ENCODE measurements at places on chromosomes 7 and 10.

DNA sequence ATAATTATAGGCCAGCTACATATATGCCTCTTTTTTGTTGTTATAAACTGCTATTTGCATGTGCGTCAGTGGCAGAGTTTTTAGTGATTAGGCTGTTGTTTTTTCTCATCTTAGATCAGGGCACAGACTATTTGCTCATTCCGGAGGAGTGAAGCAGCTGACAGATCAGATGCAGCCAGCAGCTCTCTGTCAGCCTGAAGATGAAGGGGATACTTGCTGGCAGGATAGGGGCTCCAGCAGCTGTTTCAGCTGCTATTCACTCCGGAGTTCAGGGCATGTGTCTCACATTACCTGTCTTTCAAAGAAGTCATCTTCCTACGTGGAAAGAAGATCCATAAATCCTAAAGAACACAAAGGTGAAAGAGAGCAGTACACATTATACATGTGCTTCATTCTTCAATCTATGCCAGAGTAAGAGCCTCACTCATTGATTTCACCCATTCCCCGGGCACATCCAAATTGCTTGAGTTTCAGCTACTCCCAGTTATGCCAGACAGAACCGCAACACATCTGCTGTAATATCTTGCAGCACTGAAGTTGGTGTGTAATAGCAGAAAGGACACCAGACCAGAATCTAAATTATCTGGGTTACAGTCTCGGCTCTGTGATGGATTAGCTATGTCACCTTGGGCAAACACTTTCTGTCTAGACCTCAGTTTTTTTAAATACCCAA is 182.8 kb upstream of the CHRM2 start:
- DNase-seq = peak; percentile 3

DNA sequence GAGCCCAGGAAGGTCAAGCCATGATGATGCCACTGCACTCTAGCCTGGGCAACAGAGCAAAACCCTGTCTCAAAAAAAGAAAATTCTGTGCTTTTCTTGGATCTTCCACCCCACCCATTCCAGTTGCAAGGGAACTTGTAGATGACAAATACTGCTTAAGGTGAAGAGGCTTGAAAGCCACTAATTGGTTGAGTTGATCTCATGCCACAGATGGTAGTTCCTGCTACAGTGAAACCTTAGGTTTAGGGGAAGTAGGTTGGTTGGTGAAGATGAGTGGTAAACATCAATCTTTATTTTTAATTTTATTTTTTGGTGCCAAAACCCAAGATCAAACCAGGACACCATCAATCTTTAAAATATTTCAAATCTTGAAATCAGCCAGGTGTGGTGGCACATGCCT is 2.9 kb upstream of the GDI2 start:
- no peak for DNase-seq

DNA sequence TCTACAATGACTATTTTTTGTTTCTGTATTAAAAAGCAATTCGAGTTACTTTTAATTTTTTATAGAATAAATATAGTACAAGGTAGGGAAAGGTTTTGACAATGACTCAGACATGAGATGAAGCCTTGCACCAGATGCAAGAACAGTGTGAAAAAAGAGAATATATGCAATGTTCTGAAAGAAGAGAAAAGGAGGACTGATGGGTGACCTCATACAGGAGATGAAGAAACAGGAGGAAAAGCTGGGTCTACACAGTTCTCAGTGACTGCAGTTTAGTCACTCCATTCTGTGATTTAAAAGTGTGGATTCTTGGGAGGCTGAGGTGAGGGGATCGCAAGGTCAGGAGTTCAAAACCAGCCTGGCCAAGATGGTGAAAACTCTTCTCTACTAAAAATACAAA is 38.3 kb upstream of the YAE1 start:
- DNase-seq = peak; percentile 45

DNA sequence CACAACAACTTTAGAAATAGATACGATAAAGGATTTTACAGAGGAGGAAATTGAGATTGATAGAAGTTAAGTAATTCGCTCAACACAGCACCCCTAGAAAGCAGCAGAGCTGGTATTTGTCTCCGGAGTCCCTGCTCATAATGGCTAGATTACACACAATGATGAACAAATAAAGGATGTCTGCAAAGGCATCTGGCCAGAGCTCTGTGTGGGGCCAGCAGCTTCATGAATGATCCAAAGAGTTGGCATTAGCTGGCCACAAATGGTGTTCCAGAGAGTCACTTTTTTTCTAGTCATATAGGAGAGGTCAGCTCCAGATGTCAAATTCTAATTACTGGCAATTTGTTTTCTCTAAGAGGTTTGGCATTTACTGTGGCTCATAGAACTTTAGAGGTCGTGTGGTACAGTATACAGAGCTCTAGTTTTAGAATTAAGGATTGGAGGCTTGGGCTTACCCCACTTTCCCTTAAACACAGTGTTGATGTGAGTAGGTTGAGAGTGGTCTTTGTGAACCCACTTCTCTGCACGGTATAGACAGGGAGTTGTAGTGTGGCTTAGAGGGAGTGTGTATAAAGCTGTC is 186.2 kb downstream of the BICC1 start:
- DNase-seq = no peak

DNA sequence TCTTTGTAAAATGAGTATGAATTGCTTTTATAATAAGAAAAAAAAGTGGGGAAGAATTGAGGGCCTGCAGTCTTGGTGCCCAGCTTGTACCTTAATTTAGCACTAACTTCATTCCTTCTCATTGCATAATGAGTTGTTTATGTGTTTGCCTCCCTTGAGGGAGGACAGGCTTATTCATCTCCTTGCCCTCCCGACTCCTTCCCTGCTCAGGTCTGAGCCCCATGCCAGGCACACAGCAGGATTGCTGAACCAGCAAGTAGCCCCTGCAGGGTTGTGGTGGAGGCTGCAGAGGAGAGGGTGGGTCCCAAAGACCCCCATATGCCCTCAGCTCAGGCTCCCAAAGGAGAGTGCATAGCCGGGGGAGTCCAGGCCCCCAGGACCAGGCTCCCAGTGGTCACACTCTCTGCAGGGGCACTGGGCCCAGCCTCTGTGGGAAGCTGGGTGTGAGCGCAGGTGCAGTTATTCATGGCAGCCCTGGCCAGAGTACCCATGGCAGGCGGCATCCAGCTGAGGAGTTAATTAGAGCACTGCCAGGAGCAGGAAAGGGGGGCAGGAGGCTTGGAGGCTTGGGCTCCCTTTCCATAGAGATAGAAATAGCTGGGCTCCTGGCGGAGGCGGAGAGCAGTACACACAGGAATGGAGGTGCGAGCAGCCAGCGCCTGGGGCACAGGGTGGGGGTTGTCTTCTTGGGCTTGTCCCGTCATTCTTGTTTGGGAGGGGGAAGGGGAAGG is 28.2 kb upstream of the GOLGA7B start:
- DNase-seq = no peak

GRCh38 chr10:27258838-27259812 is 18.5 kb upstream of the ACBD5 start:
- no peak for DNase-seq

DNA sequence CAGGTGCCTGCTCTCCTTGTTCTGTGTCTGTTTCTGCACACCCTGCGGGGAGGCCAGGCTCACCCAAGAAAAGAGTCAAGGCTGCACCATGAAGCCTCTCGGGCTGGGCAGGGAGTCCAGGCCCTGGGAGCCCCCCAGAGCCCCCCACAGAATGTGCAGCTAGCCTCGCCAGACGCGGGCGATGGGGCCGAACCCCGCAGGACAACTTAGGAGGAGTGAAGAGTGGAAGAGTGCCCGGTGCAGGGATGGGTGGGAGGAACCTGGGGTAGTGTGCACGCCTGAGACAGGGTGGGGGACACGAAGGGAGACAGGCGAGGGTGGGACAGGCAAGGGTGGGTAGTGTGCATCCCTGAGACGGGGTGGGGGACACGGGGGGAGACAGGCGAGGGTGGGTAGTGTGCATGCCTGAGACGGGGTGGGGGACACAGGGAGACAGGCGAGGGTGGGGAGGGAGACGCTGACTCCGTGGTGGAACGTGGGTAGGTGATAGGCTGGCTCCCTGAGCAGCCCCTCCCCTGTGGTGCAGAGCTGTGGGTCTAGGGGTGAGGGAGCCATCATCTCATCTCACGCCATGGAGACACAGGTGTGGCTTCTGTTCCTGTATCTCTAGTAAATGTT is 615.4 kb downstream of the DNAJB6 start:
- no peak for DNase-seq

GRCh38 chr7:136348542-136349192 is 371.5 kb upstream of the MTPN start:
- DNase-seq = no peak

- DNase-seq = peak; percentile 90
Measured at GRCh38 chr7:30800785-30801252, 29.6 kb downstream of the MINDY4 start.

DNA sequence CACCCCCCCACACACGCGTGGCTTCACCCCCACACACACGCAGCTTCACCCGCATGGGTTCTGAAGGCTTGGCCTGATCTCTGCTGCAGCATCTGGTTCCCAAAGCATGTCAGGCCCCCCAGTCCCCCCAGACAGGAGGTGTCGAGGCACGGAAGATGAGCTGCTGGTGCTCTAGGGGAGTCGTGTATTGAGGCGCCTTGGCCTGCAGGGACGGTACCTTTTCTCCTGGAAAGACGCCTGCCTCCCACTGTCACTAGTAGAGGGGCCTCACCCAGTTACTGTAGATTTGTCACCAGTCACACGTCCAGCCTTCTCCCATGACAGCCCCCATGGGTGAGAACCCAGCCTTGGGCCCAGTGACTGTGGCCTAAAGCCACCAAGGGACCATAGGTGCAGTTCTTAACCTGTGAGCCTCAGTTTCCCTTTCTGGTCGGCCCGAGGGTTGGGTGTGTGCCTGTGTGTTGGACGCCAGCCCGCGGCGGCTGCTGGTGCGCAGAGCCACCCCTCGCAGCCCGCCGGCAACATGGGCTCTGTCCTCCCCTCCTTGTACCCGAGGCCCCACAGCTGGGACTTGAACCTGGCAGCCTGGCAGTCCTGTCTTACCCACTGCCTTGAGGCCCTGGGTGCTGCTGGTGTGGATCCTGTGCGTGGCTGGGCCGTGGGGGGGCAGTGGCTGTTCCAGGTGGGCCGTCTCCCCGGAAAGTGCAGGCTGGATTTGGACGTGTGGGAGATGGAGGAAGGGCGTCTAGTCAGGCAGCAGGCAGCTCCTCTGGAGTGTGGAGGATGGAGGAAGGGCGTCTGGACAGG is 81.7 kb downstream of the NKX6-2 start:
- DNase-seq = no peak

GRCh38 chr7:83684928-83685327 is 36.0 kb upstream of the SEMA3E start:
- no peak for DNase-seq

- no peak for DNase-seq
Measured at GRCh38 chr7:67947646-67948045, 951.0 kb downstream of the TYW1 start.

GRCh38 chr7:134660242-134660785 is 13.7 kb downstream of the BPGM start:
- DNase-seq = no peak

DNA sequence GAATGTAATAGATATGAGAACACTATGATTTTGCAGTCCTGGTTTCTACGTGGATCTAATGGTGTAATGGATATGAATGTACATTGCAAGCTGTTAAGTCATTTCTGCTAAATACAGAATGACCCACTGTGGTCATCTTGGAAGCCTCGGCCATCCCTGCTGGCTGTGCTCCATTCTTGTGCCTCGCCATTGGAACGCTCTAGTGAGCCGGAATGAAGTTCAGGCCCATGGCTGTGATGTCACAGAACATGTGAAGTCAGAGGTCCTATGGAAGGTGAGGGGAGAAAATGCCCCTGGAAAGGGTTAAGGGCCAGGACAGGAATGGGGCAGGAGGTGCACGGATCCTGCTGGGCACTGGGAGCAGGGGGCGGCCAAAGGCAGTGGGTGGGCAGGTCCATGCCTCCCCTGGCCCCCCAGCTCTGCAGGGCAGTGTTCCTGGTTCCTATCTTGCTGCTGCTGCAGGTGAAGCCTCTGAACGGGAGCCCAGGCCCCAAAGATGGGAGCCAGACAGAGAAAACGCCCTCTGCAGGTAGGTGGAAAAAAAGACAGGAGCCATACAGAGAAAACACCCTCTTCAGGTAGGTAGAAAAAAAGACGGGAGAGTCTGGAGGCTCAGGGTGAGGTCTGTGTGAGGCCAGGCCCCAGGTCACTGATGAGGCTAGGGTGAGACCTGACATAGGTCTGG is at the start of gene LLCFC1:
TSS of gene LLCFC1 (plus strand) at position 259 of the 685 bp plus-strand sequence. CDS start at position 397, 138 bp downstream.
- DNase-seq = no peak

GRCh38 chr10:70738006-70738760 is 47.0 kb downstream of the TBATA start:
- DNase-seq = no peak

DNA sequence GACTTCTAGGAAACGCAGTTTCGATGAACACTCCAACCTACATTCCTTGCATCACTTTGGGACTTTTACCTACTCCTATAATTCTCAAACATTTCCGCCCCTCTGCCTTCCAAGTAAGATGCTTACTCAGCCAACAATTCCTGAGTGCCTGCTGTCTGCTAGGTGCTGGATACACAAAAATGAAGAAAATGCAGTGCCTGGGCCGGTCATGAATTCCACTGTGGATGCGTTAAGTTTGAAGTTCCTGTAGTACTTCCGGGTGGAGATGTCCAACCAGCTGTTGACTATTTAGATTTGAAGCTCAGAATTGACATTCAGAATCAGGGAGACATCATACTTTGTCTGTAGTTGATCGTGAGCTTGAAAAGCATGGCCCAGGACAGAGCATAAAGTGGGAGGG is 89.2 kb downstream of the LYZL1 start:
- no peak for DNase-seq

DNA sequence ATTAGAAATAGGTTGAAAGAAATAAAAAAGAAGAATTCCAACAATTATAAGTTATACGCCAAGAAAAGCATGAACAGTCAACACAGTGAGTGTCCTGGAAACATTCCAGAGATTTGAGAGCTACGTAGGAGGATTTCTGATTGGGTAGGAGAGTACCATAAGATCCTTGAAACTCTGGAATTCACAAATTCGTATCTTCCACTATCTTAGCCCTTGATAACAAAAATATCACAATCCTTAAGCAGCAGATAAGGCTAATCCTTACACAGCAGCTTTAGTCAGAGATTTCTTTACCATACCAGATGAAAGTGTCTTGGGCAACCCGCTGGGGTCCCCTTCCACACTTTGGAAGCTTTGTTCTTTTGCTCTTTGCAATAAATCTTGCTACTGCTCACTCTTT is 8.2 kb downstream of the TPK1 start:
- peak; percentile 92 for DNase-seq

- peak; percentile 71 for DNase-seq
Measured at GRCh38 chr7:31735991-31736982, 49.3 kb downstream of the PPP1R17 start.

GRCh38 chr7:144454256-144455039 is 51.0 kb upstream of the NOBOX start:
- DNase-seq = peak; percentile 13

DNA sequence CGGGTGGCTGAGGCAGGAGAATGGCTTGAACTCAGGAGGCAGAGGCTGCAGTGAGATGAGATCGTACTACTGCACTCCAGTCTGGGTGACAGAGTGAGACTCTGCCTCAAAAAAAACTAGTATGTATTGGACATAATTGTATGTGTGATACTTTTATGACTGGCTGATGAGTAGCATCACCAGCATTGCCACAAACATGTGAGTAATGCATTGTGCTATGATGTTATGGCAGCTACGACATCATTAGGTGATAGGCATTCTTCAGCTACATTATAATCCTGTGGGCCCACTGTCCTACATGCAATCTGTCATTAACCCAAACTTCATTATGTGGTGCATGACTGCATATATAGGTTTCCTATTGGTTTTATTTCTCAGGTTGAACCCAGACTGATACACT is 352.4 kb downstream of the GALNT17 start:
- DNase-seq = no peak

GRCh38 chr10:63628526-63629362 is 107.5 kb downstream of the REEP3 start:
- DNase-seq = no peak
